ENCODE measurements at places on chromosomes 5 and 9.

DNA sequence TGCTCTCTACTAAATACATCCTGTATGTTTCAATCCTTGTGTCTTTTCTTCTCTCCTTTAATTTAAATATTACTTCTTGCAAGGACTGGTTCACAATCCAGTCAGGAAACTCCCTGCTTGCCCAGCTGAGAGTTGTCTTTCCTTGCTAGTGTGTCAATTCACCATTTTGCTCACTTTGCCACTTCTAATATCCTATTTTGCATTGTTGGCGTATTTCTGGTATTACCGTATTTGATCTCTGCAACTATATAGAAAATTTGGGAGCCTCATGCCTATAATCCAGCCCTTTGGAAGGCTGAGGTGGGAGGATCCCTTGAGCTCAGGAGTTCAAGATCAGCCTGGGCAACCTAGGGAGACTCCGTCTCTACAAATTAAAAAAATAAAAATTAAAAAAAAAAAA lies 90.5 kb upstream of the TTC23L start:
- DNase-seq: no peak

GRCh38 chr5:109249126-109249525 lies 160.6 kb downstream of the PJA2 start:
- no peak for DNase-seq

DNA sequence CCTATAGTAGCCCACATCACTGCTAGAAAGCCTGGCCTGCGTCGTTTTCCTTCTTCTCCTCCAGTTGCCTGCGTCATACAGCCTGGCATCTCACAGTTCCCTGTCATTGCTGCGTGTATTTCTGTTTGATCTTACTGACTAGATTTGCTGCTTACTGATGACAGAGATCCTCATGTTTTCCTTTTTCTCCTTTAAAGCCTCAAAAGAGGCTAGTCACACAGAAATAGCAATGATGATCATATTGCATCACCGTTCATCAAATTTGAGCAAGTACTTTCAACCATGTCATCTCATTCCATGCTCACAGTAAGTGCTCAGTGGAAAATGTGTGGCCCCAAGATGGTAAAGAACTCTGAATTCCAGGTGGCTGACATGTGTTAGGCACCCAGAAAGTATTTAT lies 76.8 kb downstream of the MVB12B start:
- no peak for DNase-seq

DNA sequence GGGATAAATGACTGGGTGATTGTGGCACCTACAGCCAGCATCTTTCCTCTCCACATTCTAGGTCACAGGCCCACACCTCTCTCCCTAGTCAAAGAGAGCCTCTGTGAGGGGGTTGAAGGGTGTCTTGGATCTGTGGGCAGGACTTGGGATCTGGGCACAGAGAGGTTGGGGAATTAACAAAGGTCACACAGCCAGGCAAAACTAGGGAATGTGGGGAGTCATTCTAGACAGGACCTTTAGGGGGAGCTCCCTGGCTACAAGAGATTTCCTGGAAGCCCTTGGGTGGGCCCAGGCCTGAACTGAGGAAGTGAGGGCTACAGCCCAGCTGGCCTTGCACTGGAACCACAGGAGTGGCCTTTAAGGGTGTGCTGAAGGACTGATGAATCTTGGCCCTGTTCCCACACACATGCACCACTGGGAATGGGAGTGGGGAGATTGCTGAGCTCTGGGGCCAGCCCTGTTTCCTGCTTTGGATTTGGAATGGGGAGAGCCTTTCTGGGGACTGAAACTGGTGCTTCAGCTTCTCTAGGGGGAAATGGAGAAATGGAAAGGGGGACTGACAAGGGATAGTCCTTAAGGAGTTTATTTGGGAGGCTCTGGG lies 12.4 kb upstream of the CXXC5 start:
- peak; percentile 78 for DNase-seq

- DNase-seq: no peak
These were observed 20.6 kb upstream of the TNFSF15 start for GRCh38 chr9:114826431-114826830.

DNA sequence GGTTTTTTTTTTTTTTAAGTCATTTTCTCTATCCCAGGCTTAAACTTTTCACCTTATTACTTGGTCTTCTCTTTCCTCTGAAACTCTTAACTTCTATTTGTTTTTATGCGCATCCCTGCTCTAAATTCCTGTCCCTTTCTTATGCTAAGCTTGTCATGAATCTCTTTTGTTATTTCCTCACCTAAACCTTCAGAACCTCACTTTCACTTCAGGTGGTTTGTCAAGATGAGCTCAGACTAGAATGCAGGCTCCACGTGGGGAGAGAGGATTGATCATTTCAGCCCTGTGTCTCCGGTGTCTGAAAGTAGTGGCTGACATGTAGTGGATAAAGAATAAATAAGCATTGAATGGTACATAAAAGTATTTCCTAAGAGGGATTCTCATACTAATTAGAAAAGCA lies 63.6 kb downstream of the ANXA1 start:
- DNase-seq: no peak

- DNase-seq: no peak
These were observed 31.3 kb upstream of the LMX1B start for GRCh38 chr9:126582427-126582826.

DNA sequence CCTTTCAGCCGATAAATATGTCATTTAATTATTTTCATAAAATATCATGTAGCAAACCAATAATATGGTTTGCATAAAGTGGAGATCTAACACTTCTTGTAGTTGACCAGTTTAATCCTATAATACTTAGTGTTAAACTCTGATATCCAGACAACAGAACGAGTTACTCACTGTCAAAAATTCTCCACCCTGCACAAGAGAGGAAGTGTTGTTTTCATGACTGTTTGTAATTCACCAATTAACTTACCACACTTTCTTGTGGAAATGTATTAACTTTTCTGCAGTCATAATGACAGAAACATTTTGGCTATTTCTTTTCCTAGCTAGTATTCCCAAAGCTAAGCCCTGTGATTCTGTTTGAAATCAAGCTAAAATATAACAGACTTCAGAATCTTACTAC lies 555.3 kb upstream of the FTMT start:
- peak; percentile 60 for DNase-seq

DNA sequence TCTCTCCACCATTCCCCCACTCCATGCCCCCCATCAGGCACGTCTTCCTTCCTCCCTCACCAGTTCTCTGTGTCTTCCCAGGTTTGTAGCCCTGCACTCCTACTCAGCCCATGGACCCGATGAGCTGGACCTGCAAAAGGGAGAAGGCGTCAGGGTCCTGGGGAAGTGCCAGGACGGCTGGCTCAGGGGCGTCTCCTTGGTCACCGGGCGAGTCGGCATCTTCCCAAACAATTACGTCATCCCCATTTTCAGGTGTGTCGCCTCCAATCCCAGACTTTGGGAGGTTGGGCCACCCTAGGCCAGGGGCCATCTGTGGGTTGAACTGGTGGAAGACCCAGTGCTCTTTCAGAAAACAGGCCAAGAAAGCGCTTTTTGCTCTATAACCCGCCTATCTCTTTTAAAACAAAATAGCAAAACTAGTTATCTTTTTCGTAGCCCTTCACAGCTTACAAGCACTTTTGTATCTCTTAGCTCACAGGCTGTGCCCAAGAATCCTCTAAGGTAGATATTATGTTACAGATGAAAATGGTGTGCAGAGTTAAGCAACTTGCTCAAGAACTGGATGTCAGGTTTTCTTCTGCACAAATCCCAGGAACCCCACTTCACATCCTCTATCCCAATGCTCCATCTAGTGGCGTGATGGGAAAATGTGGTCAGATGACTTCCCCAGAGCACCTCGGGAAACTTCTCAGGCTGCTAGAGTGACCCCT lies 56.2 kb downstream of the PLAC8L1 start:
- DNase-seq: peak; percentile 68

GRCh38 chr9:133461975-133462374 lies 2.2 kb downstream of the CACFD1 start:
- no peak for DNase-seq

GRCh38 chr5:57299986-57300385 lies 126.1 kb downstream of the GPBP1 start:
- peak; percentile 5 for DNase-seq

- DNase-seq: peak; percentile 12
These were observed 64.6 kb upstream of the GRIA1 start for GRCh38 chr5:153425914-153426313.

DNA sequence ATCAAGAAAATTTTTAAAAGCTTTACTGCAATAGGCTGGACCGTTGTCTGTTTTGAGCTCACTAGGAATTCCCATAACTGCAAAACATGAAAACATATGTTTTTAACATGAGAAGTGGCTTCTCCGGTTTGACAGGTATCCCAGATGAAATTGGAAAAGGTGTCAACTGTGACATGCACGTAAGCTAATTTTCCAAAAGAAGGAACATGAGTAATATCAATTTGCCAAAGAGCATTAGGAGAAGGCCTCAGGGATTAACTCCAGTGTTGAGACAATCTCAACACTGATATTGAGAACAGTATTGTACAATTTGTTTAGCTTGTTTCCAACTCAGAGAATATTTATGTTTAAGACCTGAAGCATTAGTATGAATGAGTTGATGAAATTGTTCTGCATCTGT lies 215.5 kb upstream of the KCNN2 start:
- no peak for DNase-seq

DNA sequence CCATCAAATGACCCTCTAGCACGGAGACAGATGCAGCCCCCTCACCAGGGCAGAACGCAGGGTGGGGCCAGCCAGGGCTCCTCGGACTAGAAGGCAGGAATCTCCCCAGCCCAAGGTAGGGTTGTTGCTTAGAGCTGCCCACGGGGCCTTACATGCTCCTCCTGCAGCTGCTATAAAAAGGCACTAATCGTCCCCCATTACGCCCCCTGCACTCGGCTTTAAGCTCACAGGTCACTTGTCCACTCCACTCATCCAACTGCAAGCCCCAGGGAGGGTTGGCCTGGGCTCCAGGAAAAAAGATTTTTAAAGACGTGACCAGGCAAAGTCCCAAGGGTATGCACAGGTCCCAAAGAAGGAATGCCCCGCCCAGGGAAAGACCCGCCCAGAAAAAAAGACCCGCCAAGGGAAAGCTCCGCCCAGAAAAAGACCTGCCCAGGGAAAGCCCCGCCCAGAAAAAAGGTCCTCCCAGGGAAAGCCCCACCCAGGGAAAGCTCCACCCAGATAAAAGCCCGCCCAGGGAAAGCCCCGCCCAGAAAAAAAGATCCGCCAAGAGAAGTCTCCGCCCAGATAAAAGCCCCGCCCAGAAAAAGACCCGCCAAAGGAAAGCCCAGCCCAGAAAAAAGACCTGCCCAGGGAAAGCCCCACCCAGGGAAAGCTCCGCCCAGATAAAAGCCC lies 11.1 kb downstream of the GRIN1 start:
- DNase-seq: peak; percentile 67

- no peak for DNase-seq
These were observed 374.7 kb upstream of the WWC1 start for GRCh38 chr5:167916706-167917105.

DNA sequence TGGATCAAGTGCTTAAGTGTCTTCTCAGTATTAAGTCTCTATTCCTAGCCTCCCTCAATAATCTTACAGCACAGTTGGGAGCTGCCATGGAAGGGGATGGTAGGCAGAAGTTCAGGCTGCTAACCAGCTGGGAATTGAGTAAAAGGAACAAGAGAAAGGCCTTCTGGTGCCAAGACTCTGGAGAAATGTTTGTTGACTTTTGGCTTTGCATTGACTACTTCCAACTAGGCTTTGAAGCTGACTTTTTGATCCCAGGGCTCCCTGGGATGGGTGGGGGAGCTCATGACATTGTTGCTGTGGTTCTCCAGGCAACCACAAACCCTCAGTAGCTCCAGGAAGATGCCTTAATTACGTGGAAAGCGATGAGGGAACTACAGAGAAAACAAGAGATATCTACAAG lies 85.2 kb upstream of the HTR4 start:
- no peak for DNase-seq

DNA sequence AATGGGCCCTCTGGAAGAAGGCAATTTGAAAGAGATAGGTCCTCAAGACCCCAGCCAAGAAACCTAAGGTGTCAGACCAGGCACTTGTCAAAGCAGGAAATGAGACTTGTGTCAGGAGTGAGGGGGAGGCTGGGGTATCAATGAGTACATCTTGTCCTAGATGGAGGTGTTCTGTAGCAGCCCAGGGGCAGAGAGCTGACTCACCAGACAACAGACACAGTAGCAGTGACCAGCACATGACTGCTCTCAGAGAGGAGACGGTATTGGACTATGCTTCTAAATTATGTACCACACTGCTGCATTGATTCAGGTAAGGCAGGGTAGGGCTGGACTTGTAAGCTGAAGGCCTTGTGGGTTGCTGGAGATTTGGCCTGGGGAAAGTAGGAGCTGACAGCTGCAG lies 551.2 kb upstream of the KLF4 start:
- DNase-seq: no peak

GRCh38 chr5:103353581-103353980 lies 95.0 kb downstream of the MACIR start:
- DNase-seq: no peak

- peak; percentile 18 for DNase-seq
These were observed 1.9 kb downstream of the SLC31A2 start for GRCh38 chr9:113152699-113153098.

GRCh38 chr9:91419222-91420191 lies 4.1 kb downstream of the NFIL3 start:
- peak; percentile 96 for DNase-seq

DNA sequence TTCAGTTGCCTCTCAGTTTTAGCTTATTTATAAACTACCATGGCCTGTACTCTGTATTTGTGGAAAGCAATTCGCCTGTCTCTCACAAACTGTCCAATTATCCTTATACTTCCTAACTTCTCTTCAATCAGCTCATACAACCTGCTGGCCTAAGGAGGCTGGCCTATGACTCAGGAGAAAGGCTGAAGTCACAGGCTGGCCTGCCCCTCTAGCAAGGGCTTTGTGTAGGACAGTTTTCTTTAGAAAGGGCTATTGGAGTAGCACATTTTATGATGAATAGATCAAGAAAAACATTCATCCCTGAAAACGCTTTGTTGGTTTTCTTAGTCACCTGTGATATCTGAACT lies 988.7 kb upstream of the ARRDC3 start:
- no peak for DNase-seq

Measured in NB4 (cell line).